T-helper 2 cell (primary cell): ENCODE measurements at places on chromosomes 16 and 17.

DNA sequence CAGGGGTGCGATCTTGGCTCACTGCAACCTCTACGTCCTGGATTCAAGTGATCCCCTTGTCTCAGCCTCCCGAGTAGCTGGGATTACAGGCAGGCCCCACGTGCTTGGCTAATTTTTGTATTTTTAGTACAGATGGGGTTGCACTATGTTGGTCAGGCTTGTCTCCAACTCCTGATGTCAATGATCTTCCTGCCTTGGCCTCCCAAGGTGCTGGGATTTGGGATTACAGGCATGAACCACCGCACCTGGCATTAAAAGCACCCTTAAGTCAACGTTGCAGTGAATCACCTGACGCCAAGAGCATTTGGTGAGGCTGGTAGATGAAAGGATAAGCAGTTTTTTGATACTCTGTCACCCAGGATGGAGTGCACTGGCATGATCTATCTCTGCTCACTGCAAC, 59.0 kb downstream of the NDE1 start:
- DNase-seq = no peak

DNA sequence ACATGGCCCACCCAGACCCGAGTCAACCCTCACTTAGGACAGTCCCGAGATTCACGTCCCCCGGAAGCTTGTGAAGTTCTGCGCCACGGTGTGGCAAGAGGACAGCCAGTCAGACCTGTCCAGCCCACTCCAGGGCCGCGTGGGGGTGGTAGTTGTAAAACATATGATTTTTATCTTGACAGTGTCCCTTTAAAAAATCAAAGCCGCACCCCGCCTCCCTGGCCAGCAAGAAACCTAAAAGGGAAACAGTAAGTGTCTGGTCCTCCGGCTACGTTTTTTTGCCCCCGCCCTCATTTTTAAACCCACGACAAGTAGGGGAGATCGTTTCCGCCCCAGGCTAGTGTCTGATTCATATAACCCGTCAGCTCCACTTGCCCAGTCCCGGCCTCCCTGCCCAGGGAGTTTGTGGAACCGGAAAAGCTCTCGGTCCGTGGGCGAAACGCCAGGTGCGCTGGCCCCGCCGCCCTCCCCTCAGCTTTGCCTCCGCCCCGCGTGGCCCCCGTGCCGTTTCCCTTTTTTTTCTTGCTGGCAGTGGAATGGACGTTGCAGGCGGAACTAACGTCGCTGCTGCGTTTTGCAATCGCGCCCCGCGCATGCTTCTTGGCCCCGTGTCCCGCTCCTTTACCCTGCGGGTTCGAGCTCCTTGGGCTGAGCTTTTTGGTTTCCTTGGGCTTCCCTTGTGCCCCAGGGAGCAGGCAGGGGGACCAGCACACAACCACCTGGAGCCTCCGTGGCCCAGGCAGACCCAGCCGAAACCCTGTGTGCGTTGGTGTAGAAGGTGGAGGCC, 13.3 kb upstream of the NUDT16L1 start:
- DNase-seq = no peak

DNA sequence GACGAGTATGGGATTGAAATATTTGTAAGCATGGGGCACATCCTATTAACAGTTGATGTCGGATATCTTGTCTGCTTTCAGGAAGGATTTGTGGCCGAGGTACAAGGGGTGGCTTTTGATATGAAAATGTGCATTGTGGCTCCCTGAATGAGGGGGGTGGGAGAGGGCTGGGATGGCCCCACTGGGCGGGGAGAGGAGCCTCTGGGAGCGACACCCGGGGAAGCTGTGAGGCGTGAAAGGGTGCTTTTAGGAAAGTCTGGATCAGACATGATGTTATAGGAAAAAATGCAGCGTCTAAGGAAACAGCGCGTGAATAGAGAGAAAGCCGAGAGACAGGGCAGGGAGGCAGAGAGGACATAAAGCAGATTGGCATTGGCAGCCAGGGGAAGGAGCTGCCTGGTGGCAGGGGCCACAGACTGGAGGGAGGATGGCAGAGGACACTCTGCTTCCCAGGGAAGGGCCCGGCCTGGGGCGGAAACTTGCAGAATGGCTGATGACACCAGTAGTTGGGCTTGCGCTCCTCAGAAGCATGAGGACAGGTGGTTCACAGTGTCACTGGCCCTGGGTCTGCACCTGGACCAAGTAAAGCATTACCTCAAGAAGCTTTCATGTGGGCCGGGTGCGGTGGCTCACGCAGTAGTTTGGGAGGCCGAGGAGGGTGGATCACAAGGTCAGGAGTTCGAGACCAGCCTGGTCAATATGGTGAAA, 95.7 kb downstream of the NTN1 start:
- no peak for DNase-seq

DNA sequence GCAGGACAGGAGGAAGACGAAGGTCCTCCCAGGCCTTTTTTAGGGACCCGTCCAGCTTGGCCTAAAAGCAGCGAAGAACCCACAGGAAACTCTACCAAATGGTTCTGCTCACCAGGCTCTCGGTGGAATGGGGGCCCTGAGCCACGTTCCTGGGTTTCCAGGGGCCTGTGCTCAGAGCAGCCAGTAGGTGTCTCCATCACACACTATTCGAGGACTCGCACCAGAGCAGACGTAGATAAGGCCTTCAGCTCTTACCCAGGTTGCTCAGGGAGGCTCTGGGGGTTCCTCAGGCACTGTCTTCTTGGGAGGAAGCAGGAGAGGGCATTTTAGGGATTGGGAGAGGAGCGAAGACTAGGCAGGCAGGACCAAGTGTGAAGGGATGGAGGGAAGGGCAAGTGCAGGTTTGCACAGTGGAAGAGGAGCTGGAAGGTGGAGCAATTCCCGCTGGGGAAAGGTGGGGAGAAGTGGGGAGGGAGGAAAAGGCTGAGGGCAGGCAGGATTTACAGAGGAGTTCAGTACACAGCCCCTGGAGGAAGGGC, 157.1 kb downstream of the RGS9 start:
- DNase-seq = no peak

DNA sequence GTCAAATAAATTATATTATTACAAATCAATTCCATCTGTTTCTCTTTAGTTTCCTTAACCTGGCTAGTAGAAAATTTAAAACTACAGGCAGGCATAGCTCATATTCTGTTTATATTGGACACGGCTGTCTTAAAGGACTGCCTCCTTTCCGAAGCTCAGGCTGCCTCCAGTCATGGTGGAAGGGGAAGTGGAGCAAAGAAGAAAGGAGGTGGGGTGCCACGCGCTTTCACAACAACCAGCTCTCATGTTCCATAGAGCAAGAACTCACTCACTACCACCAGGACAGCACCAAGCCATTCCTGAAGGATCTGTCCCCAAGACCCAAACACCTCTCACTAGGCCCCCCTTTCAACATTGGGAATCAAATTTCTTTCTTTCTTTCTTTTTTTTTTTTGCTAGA, 149.3 kb upstream of the KCNJ18 start:
- DNase-seq = no peak

- no peak for DNase-seq
Observed at GRCh38 chr17:31171701-31172100, 76.9 kb downstream of the NF1 start.

- no peak for DNase-seq
Observed at GRCh38 chr17:30554839-30555751, 77.9 kb downstream of the GOSR1 start.

- no peak for DNase-seq
Observed at GRCh38 chr17:78583091-78583490, 5.9 kb upstream of the DNAH17 start.

DNA sequence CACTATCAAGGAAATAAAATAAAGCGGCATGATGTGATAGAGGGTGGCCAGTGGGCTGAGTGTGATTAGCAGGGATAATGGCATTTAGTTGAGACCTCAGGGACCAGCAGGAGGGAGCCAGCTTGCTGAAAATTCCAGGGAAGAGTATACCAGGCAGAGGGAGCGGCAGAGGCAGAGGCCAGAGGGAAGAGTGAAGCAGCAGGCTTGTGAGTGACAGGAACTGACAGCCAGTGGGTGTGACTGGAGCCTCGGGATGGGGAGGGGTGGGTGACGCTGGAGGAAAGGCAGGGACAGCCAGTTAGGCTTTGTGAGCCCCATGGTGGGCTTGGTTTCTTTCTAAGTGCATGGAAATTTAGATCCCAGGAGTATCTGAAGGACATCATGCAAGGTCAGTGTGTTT, 209.7 kb upstream of the CACNG3 start:
- DNase-seq = no peak

DNA sequence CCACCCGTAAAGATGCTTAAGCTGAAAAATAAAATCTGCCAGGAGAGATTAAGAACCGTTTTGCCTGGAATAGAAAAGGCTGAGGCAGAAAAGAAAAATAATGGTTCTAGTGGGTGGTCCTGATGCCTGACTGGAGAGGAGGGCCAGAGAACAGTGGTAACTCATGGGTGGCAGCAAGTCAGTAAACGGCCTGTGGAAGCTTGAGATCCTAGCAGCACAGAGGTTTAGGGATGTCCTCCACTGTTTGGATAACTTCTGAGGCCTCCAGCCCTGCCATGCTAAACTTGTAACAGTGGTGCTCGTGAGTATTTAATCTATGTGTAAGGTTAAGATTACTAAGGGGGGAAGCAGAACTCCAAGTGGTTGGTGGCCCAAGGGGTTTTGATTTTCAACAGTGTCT, 21.2 kb upstream of the PHAF1 start:
- DNase-seq = no peak

- no peak for DNase-seq
Observed at GRCh38 chr17:65852911-65853310, 291.5 kb upstream of the AXIN2 start.

- DNase-seq = peak; percentile 59
Observed at GRCh38 chr16:53054670-53055485, at the start of gene CHD9. Gene CHD9 (plus strand): TSS chr16:53054991. CDS start chr16:53156090, 101,099 bp downstream.

- DNase-seq = no peak
Observed at GRCh38 chr17:11511696-11512095, 86.6 kb upstream of the DNAH9 start.

DNA sequence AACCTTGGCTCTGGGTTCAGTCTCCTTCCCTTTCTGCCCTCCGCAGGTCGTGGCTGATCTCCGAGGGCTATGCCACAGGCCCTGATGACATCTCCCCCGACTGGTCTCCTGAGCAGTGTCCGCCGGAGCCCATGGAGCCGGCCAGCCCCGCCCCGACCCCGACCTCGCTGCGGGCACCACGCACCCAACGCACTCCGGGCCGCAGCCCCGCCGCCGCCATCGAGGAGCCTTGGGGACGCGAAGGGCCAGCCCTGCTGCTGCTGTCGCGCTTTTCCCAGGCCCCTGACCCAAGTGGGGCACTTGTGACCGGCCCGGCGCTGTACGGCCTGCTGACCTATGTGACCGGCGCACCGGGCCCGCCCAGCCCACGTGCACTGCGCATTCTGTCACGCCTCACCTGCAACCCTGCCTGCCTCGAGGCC, 5.1 kb downstream of the ARMC5 start:
- no peak for DNase-seq

DNA sequence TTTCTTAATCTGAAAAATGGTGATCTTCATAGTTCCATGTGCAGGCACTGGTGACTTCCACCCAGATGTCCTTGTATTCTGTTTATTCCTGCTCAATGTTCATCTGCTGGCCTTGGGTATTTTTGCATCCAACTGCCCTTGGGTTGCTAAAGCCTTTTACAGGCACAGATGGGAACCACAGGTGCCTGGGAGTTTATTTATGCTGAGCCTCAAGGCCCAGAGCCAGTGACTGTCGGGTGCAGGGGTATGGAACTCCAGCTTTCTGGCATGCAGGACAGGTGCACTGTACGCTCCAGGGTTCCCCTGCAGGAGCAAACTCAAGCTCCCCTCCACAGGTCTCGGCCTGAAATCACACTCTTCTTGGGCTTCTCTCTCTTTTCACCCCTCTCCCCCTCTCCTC, 22.3 kb downstream of the DYNLRB2 start:
- no peak for DNase-seq

GRCh38 chr16:66278111-66278531, 88.4 kb upstream of the CDH5 start:
- no peak for DNase-seq

DNA sequence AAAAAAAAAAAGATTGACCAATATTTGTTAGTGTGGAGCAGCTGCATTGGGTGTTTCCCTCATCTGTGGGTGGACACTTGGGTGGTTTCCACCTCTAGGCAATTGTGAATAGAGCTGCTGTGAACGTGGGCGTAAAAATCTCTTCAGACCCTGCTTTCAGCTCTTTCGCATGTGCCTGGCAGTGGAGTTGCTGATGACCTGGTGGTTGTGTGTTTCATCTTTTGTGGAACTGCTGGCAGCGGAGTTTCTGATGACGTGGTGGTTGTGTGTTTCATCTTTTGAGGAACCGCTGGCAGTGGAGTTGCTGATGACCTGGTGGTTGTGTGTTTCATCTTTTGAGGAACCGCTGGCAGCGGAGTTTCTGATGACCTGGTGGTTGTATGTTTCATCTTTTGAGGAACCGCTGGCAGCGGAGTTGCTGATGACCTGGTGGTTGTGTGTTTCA, 21.4 kb downstream of the ZC3H18 start:
- DNase-seq = no peak

DNA sequence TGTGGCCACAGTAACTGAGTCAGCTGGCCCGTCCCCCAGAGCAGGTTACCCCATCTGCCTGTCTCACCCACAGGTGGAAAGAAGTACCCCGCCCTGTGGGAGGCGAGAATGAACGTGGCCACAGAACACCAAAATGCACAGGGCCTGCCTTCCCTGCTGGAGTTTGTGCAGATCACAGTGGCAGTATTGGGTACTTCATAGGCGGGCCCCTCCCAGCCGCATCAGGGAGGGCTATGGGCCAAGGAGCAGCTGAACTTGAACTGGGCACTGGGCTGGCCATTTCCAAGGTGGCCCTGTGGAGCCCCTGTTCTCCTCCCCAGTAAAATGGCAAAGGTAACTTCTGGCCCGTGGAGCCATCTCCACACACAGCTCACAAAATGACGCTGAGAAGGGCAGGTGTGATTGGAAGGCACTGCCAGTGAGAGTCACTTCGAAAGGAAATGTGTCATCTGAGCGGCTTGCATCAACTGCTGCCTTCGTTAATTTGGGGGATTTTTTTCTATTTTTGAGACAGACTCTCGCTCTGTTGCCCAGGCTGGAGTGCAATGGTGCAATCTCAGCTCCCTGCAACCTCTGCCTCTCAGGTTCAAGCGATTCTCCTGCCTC, 162.9 kb downstream of the ENGASE start:
- no peak for DNase-seq
